ENCODE measurements at places on chromosomes 1 and 21.
A peak's percentile ranks its signal among the peaks of the same experiment; 100 is the strongest.

DNA sequence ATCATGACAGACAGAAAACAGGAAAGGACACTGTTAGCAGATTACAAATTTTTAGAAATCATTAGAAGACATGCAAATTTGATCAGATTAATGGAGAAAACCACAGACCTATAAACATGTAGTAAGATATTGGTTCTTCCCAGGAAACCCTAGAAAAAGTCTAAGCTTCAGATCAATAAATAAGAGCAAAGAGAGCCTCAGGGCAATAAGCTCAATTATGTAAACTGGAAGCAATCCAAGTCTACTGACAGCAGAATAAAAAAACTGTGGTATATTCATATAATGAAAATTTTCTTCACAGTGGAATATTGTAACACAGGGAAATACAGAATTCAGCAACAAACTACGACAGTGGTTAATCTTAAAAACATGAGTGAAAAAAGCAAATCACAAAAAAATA is 36.3 kb downstream of the NRDC start:
- no peak for DNase-seq

- DNase-seq, result no peak
Observed at GRCh38 chr1:20343149-20343937, 52.7 kb downstream of the VWA5B1 start.

GRCh38 chr1:213138391-213138790 is 87.3 kb downstream of the RPS6KC1 start:
- DNase-seq, result no peak

DNA sequence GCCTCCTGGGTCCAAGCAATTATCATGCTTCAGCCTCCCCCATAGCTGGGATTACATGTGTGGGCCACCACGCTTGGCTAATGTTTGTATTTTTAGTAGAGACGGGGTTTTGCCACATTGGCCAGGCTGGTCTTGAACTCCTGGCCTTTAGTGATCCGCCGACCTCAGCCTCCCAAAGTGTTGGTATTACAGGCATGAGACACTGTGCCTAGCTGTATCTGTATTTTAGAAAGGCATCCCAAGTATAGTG is 69.3 kb downstream of the NKAIN1 start:
- no peak for DNase-seq

DNA sequence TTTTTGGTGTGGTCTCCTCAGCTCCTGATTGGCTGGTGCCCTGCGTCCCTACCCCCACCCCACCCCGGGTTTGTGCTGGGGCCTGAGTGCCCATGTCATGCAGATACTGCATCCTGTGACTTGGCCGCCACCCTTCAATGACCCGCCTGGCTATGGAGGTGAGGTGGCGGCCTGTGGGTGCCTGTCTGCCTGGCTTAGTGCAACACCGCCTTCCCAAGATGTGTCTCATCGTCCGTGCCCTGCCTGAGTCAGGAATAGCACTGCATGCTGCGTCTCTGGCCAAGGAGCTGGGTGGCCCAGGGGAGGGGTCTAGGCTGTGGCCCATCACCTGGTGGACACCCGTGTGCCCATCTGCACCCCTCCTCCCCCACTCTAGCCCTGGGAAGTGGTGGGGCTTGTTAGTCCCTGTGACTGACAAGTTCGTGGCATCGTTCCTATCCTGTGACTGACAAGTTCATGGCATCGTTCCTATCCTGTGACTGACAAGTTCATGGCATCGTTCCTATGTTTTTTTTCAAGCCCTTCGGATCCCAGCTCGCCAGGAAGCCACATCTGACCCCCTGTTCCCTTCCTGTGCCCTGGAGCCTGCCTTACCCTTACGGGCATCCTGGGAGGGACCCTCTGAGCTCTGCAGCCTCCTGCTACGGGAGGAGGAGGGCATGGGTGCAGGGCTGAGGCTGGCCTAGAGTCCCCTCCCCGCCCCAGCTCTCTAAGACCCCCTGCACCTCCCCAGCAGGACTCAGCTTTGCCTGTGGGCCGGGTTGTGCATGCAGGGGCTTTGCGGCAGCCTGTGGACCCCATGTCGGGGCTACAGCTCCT is 7.5 kb downstream of the SLX9 start:
- DNase-seq, result no peak

GRCh38 chr1:58848818-58849411 is 65.1 kb upstream of the JUN start:
- peak; percentile 96 for DNase-seq

GRCh38 chr1:16383888-16384287 is 16.8 kb downstream of the SZRD1 start:
- DNase-seq, result no peak

DNA sequence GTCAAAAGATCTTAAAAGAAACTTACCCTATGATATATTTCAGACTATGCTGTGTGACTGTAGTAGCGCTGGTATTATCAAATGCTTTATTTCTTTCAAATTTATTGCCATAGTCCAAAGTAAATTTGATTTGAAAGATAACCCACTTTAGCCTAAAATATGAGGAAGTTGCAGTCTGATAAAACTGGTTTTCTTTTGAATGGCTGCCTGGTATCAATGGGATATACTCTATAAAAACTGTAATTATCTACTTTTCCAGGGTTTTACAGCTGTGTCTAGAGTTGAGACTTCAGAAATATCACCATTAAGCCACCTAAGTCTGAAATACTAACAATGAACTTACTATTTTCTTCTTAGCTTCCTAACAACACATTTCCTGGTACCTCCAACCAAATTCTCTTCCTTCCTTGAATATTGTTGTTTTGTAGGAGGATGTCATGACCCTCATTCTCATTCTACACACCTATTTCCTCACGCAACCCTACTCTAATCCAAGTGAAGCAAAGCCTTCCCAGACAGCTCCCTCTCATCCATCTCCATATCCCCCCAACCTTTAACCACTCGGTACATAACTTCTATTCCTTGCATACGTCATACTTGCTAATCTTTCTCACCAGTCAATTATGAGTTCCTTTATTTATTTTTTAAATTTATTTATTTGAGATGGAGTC is 17.0 kb downstream of the KDM5B start:
- DNase-seq, result no peak

DNA sequence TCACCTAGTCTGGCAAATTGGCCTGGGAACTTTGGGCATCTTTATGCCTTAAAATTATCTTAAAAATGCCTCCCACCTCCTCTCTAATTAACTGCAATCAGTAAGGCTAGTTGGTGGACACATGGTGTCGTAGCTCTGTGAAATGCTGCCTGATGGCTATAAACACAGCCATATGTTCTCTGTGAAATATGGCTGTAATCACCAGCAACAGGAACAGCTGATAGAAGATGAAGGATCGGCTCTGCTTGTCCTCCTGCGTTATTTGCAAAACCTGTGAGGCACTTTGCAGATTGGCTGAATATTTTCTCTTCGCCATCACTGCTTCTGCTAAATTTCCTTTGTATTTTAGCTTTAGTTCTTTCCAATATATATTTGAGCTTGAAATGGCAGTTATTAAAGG is 419.6 kb downstream of the RWDD3 start:
- DNase-seq, result no peak

DNA sequence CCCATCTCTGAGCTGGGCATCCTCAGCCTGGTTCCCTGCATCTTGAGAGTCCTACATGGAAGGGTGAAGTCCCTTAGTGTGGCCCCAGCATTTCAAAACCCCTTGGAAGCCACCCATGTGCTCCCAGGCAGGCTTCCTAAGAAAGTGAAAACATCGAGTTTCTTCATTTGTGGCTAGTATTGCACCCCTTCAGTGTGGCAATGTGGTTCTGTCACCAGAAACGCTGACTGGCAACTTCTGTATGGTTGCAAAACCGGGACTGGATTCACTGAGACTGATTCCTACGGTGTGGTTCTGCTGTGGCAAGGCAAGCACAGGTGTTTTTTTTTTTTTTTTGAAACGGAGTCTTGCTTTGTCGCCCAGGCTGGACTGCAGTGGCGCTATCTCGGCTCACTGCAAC is 9.0 kb upstream of the IFNGR2 start:
- no peak for DNase-seq

DNA sequence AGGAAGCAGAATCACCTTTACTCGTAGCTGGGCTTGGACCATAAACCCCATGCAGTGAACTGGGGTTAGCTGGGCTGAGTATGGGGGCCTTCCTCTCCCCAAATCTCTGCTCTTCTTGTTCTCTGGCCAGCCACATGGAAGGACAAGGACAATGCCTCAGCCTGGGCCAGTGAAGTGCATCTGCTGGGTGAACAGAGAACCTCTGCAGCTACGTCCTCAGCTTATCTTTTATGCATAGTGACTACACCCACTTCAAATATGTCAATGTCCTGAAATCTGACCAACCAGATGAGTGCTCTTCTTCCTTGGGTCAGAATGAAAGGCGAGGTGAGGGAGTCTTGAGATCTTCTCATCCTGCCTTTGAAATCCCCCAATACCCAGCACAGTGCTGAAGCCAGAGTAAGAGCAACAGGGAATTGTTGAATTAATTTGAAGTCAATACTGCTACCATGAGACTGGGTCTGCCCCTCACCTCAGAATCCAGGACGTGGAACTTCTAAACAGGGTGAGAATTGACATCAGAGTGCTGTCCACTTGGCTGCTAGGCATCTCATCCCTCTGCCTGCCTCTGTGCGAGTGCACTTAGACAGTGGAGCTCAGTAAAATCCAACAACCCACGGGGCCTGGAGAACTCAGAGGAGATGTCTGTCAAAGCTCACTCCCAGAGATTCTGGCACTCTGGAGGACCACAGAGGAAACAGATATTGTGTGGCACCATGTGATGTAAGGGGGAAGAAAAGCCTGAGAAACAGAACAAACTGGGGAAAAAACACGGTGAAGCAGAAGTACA is 99.0 kb downstream of the IER5 start:
- no peak for DNase-seq

- DNase-seq, result no peak
Observed at GRCh38 chr1:228544021-228544850, 57.1 kb downstream of the RNF187 start.

GRCh38 chr1:192303029-192303428 is 13.8 kb upstream of the RGS21 start:
- peak; percentile 19 for DNase-seq

DNA sequence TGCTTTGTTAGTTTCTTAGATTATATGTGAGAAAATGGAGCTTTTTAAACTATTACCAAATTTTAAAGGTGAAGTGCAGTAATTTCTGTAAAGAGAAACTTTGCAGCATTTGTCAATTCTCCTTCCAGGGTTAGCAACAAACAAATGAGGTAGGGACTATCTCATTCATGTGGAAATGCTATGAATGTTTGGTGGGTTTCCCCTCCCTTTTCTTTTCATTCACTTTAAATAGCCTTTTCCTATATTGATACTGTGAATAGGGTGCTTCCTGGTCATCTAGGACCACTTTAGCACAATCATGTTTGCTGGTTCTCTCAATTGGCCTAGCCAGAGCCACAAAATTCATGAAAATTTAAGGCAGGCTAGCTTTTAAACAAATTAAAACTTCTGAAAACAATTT is 20.6 kb downstream of the ZBTB37 start:
- no peak for DNase-seq

DNA sequence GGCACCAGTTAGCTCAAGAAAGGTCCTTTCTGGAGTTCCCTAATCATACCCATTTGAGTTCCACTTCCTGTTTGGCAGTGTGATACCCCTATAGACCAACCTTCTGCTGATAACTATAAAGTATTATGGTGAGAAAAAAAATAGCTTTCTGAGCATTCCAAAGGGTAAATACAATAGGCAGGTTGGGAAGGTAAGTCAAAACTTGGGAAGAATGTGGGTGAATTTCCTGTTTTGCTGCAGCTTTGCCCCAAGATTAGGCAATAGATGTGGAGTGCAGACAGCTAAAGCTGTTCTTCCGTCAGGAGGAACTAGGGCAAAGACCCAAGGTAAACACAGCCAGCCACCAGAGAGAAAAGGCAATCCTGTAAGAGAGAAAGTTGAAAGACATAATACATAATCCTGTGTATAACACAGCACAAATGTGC is 49.9 kb upstream of the GUCA2A start:
- peak; percentile 68 for DNase-seq

- DNase-seq, result peak; percentile 84
Observed at GRCh38 chr1:201551877-201552731, 13.2 kb downstream of the NAV1 start.

DNA sequence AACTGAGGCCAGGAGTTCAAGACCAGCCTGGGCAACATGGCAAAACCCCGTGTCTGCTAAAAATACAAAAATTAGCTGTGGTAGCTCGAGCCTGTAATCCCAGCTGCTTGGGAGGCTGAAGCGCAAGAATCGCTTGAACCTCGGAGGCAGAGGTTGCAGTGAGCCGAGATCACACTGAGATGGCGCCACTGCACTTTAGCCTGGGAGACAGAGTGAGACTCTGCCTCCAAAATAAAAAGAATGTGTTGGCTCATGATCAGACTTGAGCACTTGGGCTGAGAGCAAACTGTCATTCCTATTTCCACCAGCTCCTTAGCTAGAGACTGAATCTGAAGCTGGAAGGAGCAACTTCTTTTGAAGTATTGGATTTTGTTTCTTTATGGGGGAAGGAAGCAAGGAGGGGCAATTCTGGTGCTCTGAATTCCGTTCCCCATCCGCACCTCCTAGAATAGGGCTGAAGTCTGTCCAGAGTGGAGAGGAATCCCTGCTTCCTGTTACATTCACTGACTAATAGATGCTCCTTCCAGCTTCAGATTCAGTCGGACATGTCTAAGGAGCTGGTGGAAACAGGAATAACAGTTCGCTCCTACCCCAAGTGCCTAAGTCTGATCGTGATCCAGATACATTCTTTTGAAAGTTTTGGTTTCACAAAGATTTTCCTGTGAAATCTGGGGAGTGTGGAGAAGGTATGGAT is 3.8 kb downstream of the ZNF672 start:
- DNase-seq, result peak; percentile 65

- peak; percentile 91 for DNase-seq
Observed at GRCh38 chr21:34227386-34227852, 136.4 kb upstream of the KCNE2 start.

DNA sequence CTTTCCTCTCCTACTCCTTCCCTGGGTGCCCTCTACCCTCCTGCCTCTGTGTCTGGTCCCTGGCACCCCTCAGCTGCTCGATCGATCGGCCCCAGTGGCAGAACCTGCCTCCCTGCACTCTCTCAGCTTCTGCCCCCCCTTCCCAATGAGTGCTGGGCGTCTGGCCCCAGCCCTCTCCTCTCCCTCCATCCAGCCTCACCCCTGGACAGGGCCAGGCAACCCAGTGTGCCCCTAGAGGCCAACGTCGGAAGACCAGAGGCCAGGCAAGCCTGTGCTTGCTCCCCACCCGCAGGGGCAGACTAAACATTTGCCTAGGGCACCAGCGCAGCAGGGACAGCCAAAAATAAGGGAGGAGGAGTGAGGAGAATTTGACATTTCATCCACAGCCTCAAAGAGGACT is 43.5 kb downstream of the LGR6 start:
- peak; percentile 69 for DNase-seq

GRCh38 chr1:220711056-220711809 is 21.1 kb downstream of the C1orf115 start:
- DNase-seq, result no peak

GRCh38 chr1:4306559-4307467 is 347.6 kb upstream of the AJAP1 start:
- no peak for DNase-seq

- DNase-seq, result no peak
Observed at GRCh38 chr1:67839826-67840225, 6.6 kb upstream of the GNG12 start.

- no peak for DNase-seq
Observed at GRCh38 chr1:185741551-185741950, 7.4 kb downstream of the HMCN1 start.

Measured in astrocyte of the hippocampus (primary cell).